ENCODE measurements at places on chromosomes 16 and 17.

GRCh38 chr17:61009663-61010062 is 332.0 kb downstream of the BCAS3 start:
- peak; percentile 7 for DNase-seq

- no peak for DNase-seq
Measured at GRCh38 chr16:80387318-80387921, 153.4 kb upstream of the DYNLRB2 start.

- DNase-seq: peak; percentile 50
Measured at GRCh38 chr17:60610473-60610872, 10.5 kb downstream of the PPM1D start.

DNA sequence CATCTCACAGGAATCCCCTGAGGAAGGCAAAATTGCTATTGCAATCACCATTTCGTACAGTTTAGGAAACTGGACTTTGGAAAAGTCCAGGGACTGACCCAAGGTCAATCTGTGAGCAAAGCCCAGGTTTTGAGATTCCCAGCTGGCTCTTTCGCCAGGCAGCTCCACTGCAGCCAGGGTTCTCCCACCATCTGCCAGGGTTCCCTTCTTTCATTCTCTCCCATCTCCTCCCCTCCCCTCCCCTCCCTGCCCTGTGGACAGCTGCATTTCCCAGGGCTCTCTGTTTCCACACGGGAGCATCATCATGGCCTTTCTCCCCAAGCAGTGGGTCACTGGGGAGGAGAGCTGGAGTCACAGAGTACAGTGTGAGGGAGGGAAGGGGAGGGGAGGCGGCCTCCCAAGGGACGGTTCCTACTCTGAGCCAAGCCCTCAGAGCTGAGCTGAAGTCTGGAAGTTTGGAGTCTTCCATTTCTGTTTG is 11.9 kb upstream of the GSDMA start:
- DNase-seq: no peak

- DNase-seq: no peak
Measured at GRCh38 chr17:39755554-39756379, 18.0 kb downstream of the GRB7 start.

GRCh38 chr17:19877364-19877945 is 9.7 kb upstream of the ULK2 start:
- DNase-seq: no peak

- DNase-seq: no peak
Measured at GRCh38 chr17:40937384-40937819, at the start of gene KRT23. Gene KRT23 (minus strand): TSS chr17:40937646. CDS start chr17:40936603, 1,043 bp downstream.
